ENCODE measurements at places on chromosomes 7 and 10.
A peak's percentile ranks its signal among the peaks of the same experiment; 100 is the strongest.

DNA sequence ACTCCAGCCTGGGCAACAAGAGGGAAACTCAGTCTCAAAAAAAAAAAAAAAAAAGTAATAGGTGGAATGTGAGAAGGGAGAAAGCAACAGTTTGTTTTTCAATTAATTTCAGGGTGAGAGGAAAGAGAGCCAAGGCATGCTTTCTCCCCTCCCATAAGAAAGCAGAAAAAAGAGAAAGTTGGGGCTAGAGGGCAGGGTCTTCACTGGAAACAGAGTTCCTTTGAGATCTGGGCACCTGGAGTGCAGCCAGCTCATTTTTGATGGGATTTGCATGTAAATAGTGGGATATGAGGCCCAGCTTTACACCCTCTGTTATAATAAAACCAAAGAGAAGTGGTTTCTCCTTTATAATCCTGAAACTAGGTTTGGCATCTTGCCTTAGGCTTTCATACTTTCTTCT lies 13.8 kb upstream of the STOX1 start:
- DNase-seq = no peak

DNA sequence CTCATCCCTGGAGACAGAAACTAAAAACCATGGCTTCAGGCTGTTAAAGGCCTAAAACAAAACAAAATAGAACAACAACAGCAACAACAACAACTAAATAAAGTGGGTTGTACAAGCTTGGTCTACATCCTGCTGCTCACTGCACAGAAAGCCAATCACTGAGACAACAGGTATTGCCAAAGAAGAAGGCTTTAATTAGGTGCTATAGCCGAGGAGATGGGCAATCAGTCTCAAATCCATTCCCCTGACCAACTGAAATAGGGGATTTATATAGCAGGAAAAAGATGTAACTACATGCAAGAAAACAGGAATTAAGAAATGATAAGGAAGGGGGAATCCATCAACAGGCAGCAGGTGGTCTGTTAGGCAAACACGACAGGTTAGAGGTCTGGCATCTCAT lies 22.4 kb upstream of the NUB1 start:
- DNase-seq = no peak

DNA sequence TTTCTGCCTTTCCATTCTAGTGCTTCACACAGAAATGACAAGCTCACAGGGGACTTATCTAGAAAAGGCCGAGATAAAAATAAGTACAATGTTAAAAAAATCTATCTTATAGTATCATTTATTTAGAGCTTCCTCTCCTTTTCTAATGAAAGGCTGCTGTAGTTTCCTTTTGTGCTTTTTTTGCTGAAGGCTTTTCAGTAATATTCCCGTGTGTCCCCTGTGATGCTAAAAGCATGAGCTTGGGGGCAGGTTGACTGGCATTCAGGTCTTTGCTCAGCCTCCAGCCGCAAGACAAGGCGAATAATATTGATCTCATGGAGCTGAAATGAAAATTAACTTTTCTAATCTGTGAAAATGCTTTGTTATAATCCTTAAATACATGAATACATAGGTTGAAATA lies 143.0 kb downstream of the ST7 start:
- no peak for DNase-seq

DNA sequence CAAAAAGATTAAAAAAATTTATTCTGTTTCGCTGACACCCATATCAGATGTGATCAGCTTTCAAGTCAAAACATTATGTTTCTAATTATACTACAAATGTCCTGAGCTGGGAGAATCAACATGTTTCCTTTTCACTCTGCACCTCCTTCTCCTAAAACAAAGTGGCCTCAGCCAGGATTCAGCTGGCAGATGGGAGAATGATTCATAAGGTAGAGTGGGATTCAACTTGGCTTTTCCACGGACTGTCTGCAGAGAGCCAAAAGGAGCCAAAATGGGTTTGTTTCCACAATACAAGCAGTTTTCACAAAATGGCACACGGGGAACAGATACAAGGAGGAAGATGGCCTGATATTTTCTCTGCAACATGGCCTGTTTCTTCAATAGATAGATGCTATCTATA lies 376.5 kb upstream of the PRKCQ start:
- DNase-seq = no peak

GRCh38 chr10:125482108-125482507 lies 200.9 kb downstream of the TEX36 start:
- no peak for DNase-seq

- DNase-seq = peak; percentile 20
These were observed 157.7 kb downstream of the PLPP4 start for GRCh38 chr10:120614680-120615079.

DNA sequence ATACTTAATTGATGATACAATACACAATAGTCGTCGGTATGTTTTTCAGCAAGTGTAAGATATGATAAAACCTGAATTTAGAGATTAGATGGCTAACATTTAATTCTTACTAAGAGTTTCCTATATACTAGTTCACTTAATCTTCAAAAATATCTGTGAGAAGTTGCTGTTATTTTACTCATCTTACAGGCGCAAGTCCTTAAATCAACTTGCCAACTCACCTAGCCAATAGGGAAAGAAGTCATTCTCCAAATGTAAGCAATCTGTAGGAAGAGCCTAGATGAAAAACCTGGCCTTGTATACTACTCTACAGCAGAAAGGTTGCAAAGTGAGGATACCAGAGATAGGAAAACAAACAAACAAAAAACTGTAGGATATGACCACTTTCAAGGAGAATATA lies 10.6 kb downstream of the CD36 start:
- no peak for DNase-seq

GRCh38 chr7:100465702-100466311 lies 1.7 kb upstream of the SPACDR start:
- DNase-seq = peak; percentile 55

DNA sequence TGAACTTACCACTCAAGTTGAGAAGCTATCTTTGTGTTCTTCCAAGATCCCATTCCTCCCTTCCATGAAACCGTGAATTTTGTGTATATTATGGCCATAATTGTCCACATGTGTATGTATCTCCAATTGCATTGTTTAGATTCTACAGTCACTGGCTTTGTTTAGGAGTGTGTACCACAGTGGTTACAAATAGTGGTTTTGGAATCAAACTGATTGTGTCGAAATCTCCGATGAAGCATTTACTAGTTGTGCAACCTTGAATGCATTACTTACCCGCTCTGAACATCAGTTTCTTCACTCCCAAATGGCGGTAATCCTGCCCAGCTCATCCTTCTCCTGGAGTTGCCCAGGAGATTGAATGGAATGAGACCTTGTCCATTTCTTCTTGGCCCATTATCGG lies 145.0 kb upstream of the ZNF32 start:
- peak; percentile 47 for DNase-seq

Measured in astrocyte (in vitro differentiated cells and primary cell).